ENCODE measurements at places on chromosomes 4 and X.

DNA sequence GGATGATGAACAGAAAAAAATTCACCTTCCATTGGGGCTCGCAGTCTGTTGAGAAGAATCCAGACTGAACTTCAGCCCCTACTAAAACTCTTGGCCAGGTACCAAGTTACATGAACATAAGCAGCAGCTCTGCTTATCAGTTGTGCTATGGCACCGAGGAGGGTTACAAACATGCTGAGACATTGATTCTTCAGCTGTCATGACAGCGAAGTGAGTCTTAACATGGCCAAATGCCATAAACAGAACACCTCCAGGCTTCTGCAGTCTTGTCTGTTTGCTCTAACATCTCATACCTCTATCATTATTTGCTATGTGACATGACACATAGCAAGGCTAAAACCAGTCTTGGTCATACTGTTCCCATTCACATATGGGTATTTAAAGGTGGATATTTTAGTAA, 521.5 kb downstream of the GRID2 start:
- no peak for DNase-seq

- DNase-seq: no peak
Observed at GRCh38 chr4:8897251-8898167, 25.9 kb upstream of the HMX1 start.

GRCh38 chrX:30302956-30303355, 6.2 kb downstream of the NR0B1 start:
- DNase-seq: no peak

DNA sequence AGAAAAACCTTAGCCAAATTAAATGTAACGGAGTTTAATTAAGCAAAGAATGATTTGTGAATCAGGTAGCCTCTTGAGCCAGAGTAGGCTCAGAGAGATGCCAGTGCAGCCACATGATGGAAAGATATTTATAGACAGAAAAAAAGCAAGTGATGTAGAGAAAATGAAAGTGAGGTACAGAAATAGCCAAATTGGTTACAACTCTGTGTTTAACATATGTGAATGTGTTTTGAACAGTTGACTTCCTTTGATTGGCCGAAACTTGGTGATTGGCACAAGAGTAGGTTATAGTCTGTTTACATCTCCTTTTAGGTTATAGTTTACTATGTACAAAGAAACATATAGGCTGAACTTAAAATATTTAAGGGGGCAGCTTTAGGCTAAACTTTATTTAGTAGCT, 459.9 kb upstream of the BOD1L1 start:
- DNase-seq: no peak

DNA sequence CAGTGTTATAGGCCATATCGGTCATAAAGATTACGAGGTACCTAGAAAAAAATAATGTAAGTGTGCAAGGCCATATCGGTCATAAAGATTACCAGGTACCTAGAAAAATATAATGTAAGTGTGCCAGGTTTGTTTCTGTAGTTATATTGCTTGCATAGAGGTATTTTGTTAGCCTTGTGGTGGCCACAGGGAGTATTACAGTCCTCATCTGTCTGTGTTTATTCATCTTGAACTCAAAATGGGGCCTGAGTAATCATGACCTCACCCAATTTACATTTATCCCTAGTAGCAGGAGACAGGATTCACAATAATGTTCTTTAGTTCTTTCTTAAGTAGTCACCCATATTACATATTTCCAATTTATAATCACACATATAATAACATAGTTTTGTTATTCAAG, 459.7 kb downstream of the MID1IP1 start:
- DNase-seq: no peak

- DNase-seq: no peak
Observed at GRCh38 chrX:20205927-20206708, 60.6 kb downstream of the RPS6KA3 start.

Data from NCI-H2107 (cell line).